Pancreas (tissue), 10 donors: ENCODE measurements at places on chromosomes 4 and X. TPM values are rescaled to one million over a fixed set of nuclear protein-coding genes. Genes with fewer than 3 reads are reported as not detected.
A peak's percentile ranks its signal among the peaks of the same experiment; 100 is the strongest.

- no peak overlapping the region for H3K4me3 ChIP-seq
- no peak for DNase-seq
- H3K27ac ChIP-seq = no peak overlapping the region
- H3K27me3 ChIP-seq = no peaks in the 10 kb centered on the region
Observed at GRCh38 chr4:143411527-143412419, 75.1 kb downstream of the GAB1 start.

GRCh38 chrX:38138900-38139299 is 81.8 kb downstream of the SRPX start:
- H3K4me3 ChIP-seq = no peak overlapping the region
- H3K27ac ChIP-seq = no peak overlapping the region
- H3K36me3 ChIP-seq = no peaks in the 10 kb centered on the region
- no peaks in the 10 kb centered on the region for H3K27me3 ChIP-seq

DNA sequence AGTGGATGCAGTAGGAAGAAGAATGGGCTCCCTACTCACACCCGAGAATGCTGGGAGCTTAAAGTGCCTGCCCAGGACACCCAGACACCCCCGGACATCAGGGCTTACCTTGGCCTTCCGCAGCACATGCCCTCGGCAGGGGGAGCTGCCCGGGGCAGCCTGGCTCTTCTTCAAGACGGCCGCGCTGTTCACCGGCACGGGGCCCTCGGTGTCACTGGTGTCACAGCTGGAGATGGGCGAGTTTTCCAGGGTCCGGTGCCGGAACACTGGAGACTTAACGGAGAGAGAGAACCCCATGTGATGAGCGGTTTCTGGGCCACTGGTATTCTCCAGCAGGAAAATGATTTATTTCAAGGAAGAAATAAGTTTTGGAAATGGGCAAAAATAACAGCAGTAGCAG is 170.9 kb downstream of the AFAP1 start:
- H3K4me3 ChIP-seq = no peak overlapping the region
- H3K36me3 ChIP-seq = peaks cover 12% of the 10 kb centered on the region
- no peak for DNase-seq
- no peak overlapping the region for H3K27ac ChIP-seq
- no peaks in the 10 kb centered on the region for H3K4me1 ChIP-seq

DNA sequence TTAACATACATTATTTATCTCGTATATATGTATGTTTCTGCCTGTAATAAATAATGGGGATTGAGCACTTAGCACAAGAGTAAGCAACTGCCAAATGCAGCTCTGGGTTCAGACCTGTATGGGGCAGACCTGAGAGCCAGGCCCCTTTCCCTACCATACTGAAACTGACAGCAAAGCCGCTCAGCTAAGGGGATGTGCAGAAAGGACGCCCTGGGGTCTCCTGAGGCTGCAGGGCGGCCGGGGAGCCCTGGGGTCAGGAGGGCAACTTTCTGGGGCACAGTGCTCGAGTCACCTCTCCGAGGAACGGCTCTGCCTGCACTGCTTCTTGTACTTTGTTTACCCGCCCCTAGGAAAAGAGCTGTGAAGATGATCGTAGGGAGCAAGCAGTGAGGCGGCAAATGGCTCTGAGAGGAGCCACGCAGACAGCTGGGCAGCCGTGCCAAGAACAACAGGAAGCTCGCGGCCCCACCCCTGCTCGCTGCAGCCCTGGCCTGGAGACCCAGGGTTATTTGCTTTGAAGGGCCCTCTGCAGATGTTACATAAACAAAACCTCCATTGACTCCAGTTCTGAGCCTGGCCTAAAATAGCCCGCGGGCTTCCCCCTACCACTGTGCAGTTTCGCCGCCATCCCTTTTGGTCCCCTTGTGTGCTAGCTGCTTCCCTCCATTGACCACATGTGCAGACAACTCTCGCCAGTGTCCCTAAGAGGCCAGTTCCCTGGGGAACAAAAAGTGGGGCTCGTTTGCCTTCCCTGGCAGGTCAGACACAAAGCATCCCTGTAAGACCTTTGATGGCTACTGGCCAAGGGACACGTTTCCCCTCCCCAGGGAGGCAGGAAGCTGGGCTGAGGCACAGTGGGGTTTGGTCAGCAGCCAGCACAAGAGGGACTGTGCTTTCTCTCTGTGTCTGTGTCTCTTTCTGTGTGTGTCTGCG is 111.3 kb upstream of the LNX1 start:
- H3K4me1 ChIP-seq = peaks cover 2% of the 10 kb centered on the region
- no peaks in the 10 kb centered on the region for H3K36me3 ChIP-seq
- no peaks in the 10 kb centered on the region for H3K27me3 ChIP-seq
- peak overlapping the region; percentile 1 for H3K4me3 ChIP-seq
- H3K27ac ChIP-seq = peak overlapping the region; percentile 33
- peak; percentile 56 for DNase-seq

DNA sequence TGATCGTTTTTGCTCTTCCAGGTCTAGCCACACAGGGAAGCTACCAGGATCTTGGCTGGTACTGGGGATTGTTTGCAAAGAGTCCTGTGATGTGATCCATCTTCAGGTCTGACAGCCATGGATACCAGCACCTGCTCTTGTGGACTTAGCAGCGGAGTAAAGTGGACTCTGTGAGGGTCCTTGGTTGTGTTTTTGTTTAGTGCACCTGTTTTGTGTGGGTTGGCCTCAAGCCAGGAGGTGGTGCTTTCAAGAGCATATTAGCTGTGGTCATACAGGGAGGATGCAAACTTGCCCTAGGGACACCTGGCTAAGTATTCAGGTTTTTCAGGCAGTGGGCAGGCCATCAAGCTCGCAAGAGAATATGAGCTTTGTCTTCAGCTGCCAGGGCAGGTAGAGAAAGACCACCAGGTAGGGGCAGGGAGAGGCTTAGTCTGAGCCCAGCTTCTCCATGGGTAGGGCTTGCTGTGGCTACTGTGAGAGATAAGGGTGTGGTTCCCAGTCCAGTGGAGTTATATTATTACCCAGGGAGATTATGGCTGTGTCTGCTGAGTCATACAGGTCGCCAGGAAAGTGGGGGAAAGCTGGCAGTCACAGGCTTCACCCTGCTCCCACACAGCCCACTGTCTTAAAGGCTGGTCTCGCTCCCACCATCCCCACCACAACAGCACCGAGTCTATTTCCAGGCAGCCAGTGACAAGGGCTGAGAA is 293.7 kb downstream of the PCDH18 start:
- DNase-seq = no peak
- no peaks in the 10 kb centered on the region for H3K36me3 ChIP-seq
- no peak overlapping the region for H3K4me3 ChIP-seq
- H3K27ac ChIP-seq = no peak overlapping the region
- no peaks in the 10 kb centered on the region for H3K27me3 ChIP-seq

GPR143 gene
- 1.1 TPM for polyA plus RNA-seq

ARHGEF9 gene
- polyA plus RNA-seq = 18.3 TPM

SHROOM3 gene
- 8.7 TPM for polyA plus RNA-seq

ZFP42 gene
- polyA plus RNA-seq = not detected

IQCM gene
- polyA plus RNA-seq = not detected
